Activated T-cell treated with anti-CD3 and anti-CD28 coated beads for 48 hours (primary cell): ENCODE measurements at places on chromosomes 16 and 17.

DNA sequence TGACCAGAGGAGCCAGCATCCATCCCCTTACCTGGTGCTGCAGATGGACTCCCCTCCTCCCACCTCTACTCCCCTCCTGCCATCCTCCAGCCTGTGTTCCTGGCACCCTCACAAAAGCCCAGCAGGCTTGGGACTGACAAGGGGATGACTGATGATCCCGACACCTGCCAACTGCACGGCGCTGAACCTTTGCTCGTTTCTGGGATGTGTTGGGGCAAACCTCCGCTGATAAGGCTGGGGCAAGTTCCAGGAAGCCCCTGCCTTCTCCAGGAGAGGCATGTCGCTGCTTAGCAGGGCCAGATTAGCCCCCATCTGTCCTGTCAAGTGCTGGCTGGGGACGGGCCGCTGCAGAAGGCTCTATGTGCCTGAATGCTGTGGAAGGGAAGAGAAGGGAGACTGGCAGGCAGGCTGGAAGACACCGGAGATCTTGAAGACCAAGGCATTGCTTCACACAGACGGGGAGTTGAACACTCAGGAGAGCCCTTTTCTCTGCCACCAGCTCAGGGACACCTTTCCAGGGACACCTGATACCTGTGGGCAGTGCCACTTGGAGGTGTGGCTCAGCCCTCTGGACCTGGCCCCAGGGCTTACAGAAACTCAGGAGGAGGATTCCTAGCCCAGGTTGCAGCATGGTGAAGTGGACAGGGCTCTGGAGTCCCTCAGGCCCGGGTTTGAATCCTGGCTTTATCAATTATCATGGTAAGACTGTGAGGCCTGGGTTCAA is 973 bp upstream of the KRT15 start:
- no peak for DNase-seq

- DNase-seq = no peak
Observed at GRCh38 chr17:66255112-66255511, 25.9 kb upstream of the APOH start.

DNA sequence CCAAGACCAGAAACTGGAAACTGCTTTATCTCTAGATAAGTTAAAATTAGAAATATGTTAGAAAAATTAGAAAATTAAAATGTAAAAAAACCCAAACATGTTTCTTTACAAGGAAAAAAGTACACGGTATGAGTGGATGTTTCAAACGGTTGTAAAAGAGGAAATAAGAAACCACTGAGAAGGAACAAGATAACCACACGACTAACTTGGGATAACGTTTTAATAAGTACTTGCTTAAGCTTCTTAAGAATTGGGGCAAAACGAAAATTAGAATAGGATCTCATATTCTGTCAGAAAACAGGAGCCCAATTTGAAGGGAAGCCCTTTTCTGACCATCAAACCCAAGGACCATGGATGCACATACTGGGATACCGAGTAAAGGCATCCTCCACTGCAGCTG is 31.0 kb downstream of the MBTPS1 start:
- no peak for DNase-seq

DNA sequence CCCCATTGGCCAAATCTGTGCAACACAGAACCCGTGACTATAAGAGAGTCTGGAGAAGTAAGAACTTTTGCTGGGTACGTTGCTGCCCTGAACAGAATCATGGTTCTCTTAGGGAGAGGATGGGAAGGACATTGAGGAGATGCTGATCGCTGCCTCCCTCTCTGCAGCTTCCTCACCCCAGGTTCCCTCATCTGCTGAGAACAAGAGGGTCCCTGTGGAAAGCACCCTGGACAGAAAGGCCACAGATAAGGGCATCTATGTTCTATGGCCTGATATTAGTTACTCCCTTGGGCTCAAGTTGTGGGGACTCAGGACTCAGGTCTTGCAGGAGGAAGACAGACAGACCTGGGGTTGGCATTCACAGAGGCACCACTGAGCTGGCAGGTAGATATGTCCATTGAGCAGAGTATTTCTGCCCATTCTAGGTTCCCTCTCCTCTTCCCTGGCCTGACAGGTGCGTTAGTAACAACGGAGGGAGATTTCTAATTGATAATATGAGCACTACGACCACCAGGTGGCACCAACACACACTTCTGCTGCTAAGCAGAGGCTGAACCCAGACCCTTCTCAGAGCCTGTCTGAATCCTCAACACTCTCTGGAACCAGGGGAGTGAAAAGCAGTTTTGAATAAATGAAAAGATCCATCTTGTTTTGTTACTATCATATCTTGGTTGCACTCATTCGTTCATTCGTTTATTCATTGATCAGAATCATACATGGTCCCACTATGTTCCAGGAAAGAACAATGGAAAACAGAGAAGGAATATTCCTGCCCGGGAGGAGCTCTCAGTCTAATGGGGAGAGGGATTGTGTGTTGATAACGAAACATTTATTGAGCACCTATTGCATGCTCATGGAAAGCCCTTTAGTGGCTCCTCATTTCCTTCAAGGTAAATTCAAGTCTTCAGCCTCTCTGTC is 56.4 kb downstream of the SLC6A2 start:
- peak; percentile 44 for DNase-seq

DNA sequence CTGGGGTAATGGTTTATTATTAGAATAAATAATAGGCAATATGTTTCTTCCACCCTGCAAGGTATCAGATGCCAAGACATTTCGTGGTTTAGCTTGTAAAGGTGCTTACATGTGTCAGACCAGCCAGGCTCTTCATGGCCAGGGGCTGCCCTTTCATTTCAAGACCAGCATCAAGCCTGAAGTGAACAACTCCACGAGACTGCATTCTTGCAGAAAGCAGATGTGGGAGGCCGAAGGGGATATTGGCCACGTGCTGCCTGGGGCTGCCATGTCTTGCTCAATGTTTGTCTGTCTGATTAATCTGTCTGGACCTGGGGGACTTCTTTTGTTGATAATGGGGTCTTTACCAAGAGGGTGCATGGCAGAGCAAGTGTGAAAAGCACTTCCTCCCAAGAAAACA is 294.2 kb upstream of the RBFOX1 start:
- DNase-seq = no peak

- no peak for DNase-seq
Observed at GRCh38 chr17:17164676-17165075, 41.5 kb downstream of the PLD6 start.

DNA sequence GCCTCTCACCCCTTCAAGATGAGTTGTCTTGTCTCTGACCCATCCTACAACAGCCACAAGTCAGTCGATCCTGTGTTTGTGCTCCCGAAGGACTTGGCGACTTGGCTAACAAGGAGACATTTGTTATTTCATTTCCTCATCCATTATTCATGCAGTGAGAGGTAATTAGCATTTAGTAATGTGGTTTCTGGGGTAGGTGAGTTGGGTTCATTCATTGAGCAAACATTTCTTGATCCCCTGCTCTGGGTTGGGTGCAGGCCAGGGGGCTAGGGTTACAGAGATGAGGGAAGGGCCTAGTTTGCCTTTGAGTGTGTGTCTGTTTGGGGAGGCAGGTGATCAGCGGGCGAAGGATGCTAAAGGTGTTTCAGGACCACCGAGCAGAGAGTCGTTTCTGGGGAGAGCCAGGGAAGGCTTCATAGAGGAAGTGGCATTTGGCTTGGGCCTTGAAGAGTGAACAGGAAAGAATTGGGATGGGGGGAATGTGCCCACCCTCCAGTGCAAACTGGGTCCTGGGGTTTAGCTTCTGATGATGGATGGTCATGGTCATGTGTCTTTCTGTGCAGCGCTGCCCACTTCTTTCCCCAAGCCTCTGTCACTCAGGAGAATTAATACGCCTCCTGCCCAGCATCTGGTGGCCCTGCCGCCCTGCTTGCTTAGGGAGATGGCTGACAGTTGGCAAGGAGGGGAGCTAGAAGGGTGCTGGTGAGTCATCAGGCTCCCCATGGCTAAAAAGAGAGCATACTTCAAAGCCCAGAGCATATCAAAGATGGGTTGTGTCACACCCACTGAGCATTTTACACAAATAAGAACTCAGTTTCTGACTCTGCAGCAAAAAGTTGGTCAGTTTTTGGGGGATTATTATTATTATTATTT is 38.5 kb downstream of the MSI2 start:
- no peak for DNase-seq

- no peak for DNase-seq
Observed at GRCh38 chr16:11162586-11163268, 93.3 kb downstream of the SOCS1 start.

DNA sequence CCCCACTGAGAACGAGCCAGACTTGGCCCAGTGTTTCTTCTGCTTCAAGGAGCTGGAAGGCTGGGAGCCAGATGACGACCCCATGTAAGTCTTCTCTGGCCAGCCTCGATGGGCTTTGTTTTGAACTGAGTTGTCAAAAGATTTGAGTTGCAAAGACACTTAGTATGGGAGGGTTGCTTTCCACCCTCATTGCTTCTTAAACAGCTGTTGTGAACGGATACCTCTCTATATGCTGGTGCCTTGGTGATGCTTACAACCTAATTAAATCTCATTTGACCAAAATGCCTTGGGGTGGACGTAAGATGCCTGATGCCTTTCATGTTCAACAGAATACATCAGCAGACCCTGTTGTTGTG is 631 bp downstream of the BIRC5 start:
- DNase-seq = no peak

DNA sequence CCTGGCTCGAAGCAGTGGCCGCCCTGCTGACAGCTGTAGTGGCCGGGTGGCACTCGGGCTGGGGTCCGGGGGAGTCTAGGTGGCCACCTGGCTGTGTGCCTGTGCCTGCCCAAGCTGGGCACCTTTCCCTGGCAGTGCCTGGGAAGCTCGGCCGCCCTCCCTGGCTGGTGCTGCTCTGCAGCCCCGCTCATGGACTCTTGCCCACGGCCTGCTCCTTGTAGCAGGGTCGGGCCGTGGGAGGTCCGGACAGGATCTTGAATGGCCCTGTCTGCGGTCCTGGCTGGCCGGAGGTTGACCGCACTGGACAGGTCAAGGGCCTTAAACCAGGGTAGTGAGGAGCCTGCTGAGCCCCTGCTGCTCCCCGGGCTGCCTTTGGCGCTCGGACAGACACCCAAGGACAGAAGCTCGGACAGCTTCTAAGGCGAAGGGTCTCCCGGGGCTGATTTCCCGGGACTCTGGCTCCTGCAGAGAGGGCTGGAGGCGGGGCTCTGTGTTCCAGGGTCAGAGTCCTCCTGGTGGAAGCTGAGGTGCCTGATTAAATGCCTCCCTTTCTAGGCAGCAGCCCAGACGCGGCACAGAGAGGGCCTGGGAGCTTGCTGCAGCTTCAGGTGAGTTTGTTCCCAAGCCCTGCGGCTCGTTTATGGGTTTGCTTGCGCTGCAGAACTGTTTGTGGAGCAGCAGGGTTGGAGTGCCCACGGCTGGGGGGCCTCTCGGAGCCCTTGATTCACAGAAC is 6.0 kb downstream of the CAPN15 start:
- no peak for DNase-seq

DNA sequence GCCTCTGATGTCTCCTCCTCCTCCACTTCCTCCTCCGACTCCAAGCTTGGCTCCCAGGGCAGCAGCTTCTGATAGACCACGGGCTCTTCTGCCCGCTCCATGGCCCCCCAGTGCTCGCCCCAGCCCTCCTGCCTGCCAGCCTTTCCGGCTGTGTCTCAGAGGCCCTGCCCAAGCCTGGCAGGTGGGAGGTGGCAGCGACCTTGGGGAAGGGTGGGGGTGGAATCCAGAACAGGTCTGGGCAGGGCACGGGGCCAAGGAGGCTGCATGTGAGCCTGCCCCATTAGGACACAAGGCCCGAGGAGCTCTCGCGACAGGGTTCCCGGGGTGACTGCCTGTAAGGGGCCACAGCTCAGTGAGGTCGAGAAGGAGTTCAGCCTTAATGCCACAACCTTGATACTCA is at the start of gene GGT6:
TSS of gene GGT6 (minus strand) at position 157 of the 400 bp plus-strand sequence. CDS start at position 101, 56 bp downstream.
- no peak for DNase-seq

GRCh38 chr17:40362696-40363110 is 1.8 kb downstream of the GJD3 start:
- DNase-seq = peak; percentile 87

- no peak for DNase-seq
Observed at GRCh38 chr17:73359987-73360410, 48.2 kb upstream of the CDC42EP4 start.

DNA sequence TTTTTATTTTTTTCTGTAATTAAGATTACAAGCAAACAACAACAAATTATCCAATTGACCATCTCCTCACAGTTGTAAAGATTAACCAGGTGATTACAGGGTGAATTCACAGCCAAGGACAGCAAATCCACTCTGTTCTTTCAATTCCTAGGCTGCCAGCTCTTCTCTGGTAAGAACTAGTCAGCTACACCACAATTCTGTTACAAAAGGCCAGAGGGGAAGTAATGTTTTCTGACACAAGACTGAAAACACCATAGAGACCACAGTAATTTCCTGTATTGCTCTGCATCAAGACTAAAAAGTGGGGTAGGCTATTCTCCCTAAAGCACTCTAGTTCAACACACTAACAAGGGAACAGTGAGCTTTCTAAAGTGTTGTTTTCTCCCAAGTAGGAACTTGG is 10.6 kb downstream of the CA10 start:
- DNase-seq = no peak

DNA sequence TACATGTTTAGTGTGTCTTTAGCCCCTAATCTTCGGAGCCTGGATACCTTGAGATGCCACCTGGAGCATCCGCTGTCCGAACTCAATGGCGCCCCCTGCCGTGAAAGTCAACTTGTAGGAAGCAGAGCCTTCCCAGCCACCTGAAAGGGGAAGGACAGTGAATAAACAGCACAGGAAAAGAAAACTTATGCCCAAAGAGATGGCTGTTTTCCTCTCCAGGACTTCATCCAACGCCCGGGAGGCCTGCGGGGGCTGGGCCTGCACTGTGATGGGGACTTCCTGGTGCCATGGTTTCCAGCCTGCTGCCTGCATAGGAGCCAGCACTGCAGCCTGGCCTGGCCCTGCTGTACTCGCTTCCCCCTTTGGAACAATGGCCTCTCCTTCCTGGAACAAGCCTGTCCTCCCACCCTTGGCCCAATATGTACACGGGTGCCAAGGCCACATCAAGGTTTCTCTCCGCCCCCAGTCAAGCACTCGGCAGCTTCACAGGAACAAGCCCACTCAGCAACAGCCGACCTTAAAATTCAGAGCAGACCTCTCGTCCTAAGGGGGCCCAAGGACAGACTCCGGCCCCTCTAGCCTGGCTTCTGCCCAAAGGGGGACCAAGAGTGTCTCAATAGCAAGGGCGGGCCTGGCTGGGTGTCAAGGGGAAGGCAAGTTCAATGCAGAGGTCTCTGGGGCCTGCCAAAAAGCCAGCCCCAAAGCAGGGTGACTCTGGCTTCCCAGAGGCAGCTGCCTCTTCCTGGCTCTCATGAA is 4.5 kb upstream of the UNC13D start:
- DNase-seq = peak; percentile 69

- DNase-seq = peak; percentile 42
Observed at GRCh38 chr17:1294157-1294717, 14.8 kb downstream of the TRARG1 start.

DNA sequence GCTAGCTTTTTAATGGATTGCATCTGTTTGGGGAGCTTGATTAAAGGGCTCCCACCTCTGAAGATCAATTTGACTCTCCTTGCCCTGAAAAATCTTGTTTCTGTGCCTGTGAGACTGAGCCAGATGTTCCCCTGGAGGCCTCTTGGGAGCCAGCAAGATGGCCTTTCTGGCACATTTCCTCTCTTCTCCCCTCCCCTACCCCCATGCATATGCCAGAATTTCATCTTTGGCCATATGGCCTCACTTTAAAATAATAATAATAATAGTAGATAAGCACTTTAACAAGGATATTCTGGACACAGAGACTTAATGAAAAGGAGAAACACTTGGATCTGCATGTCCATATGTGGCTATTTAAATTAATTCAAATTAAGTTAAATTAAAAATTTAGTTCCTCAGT is 144.1 kb upstream of the CES5A start:
- no peak for DNase-seq

- no peak for DNase-seq
Observed at GRCh38 chr17:77322514-77323412, 182.0 kb downstream of the SEC14L1 start.
